Islet precursor cell (in vitro differentiated cells): ENCODE measurements at places on chromosomes 5 and 9.

DNA sequence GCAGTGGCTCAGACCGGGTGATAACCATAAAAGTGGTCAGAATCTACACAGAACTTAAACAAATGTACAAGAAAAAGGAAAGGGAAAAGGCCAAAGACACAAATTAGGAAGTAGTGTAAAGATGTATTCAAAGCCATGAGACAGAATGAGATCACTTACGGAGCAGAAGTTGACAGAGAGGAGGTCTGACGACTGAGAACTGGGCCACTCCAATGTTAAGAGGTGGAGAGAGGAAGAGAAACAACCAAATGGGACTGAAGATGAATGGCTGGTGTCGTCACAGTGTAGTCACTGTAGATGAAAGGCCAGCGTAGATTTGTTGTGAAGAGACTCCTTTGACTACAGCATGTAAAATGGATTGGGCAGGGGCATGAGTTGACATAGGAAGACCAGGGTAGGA, 114.4 kb downstream of the DROSHA start:
- DNase-seq = no peak

GRCh38 chr5:101675510-101676219, 620.4 kb downstream of the SLCO4C1 start:
- DNase-seq = no peak

DNA sequence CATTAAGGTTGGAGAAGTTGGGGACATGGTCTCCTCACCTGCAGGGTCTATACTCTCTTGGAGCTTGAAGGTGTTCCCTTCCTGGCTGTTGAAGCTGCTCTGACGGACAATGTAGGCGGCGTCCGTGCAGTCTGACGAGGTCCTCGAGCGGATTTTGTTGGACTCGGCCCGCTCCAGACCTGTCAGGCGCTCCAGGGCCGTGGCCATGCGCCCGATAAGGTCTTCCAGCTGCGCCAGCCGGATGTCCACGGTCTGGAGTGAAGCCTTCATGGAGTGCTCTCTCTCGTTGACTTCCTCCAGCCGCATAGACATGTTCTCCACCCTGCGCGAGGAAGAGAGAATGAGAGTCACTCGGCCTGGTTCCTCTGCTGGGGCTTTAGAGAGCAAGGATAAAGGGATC, 122.6 kb upstream of the KLF9 start:
- no peak for DNase-seq

GRCh38 chr5:171269717-171270116, 39.3 kb upstream of the TLX3 start:
- DNase-seq = no peak

DNA sequence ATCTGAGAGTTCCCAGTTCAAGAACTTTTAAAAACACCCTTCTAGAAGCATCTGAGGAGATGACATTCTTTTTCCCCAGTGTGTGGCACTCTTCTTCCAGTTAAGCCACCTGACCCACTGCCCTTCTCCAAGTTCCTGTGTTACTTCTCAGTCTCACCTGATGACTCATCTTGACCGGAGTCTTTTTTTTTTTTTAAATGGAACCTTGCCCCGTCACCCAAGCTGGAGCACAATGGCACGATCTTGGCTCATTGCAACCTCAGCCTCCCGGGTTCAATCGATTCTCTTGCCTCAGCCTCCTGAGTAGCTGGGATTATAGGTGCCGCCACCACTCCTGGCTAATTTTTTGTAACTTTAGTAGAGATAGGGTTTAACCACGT, 224.1 kb upstream of the DAB2 start:
- DNase-seq = peak; percentile 68

GRCh38 chr9:87770616-87771315, 44.8 kb downstream of the CTSL start:
- no peak for DNase-seq

DNA sequence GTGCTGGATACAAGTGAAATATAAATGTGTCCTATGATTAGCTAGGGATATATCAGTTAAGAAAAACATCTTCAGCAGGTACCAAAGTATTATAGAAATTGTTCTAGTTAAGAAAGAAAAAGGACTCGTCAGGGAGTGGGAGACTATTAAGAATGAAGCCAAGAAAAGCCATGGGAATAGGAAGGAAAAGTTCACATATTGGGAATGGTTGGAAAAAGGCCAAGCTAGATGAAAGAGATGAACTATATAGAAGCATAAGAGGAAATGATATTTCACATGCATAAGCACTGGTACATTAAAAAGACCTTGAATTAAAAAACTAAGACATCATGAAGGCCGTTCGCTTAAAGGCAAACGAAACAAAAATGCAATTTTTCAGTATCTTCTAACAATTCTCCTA, 237.7 kb downstream of the ADAMTS6 start:
- DNase-seq = no peak

DNA sequence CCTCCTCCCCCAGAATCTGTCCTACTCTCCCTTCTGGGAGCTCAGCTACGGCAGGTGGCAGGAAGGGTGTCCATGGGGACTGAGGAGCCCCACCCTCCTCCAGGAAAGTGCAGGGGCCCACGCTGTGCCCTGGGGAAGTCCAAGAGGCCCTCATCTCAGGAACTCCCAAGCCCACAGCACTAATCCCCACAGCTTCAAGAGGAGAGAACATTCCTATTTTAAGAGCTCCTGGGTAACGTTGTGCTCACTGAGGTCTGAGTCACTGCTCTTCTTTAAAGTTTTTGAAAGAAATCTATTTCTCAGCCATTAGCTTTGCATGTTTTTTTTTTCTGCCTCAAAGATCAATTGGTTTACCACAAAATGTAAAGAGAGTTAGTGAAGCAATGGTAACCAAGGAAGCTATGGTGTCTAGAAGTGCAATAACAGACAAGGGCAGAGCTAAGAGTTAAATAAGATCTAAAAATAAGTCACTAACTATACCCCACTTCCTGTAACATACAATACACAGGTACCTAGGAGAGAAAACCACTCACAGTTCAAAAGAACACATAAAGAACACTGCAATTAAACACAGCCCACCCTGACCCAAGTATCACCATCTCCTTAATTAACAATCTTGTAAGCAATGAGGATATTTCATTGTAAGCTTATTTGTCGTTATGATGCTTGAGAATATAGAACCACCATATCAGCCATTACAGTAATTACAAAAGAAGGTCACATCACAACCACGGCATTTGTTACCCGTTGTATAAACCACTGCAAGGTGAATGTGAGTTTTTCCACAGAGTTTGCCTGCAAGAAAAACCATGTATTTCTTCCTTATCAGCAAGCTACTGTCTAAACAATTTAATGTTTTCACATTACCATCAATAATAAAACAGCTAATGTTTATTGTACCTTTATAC, 382.3 kb upstream of the SLC30A5 start:
- no peak for DNase-seq
